ENCODE measurements at places on chromosomes 6 and 20.
A peak's percentile ranks its signal among the peaks of the same experiment; 100 is the strongest.

DNA sequence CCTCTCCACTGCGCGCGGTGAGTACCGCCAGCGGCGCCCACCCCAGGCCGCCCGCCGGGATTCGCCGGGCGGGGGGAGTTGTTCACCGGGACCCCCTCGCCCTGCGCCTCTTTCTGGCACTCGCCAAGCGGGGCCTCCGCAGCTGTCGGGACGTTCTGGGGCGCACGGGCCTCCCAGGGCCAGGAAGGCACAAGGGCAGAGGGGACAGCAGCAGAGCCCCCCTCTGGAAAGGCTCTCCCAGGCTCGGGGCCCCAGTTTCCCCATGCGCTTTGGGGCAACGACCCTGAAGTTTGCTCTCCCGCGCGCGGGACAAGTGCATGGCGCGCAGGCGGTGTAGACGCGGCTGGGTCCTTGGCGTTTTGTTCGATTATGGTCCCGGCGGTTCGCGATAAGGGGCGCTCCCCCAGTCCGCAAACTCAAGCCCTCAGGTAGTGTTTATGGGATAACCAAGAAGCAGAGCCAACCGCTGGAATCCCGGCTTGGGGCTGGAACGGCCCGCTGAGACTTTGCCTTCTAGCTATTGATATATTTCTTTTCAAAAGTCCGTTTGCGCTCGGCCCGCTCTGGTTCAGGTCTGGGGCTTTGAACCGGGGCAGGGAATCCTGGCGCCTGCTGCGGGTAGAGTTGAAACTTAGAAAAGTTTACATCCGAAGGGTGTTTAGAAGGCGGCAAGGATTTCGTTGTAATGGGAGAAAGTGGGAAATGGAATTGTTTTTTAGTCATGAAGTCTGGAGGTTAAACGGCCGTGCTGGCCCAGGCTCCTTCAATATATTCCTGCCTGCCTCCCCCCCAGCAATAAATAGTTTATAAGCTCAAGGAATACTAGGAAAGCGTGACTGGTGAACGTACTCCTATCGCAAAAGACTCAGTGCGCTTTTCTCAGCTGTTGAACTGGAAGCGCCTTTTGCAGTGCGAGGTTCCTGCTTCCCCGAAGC is 595 bp downstream of the EYA2 start:
- DNase-seq, result peak; percentile 32

DNA sequence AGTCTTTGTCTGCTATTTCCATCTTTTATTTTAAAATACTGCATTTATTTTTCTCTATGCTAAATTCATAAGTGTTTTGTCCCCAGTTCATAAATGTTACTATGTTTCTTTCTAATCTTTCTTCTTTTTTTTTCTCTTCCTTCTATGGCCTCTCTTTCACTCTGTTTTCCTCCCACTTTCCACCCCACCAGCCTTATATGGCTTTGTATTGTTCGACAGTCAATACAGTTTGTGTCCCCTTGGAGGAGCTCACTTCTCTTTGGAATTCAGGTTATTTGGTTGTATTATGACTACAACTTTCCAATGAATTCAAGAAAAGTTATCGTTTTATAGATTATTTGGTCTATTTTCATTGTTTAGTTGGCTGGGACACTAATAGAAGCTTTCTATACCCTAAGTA is 393.5 kb downstream of the NKAIN2 start:
- DNase-seq, result no peak

DNA sequence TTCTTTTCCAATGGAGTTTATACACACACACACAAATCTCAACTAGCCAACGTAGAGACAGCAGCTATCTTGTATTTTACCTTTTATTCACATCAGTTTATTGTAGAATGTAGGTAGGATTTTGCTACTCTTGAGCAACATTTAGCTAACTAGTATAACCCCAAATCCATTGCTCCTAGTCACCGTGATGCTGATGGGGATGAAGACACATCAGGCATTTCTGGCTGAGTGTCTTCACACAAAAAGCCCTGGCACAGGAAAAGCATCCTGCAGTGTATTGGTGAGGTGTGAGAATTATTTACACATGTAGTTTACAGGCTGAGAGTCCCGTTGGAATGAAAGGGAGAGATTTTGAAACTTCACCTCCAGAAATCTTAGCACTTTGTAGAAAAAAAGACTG is 65.9 kb upstream of the FBXL4 start:
- no peak for DNase-seq

GRCh38 chr6:30396833-30397479 is 52.0 kb downstream of the RPP21 start:
- peak; percentile 96 for DNase-seq

GRCh38 chr6:152201120-152201519 is 393.6 kb downstream of the ESR1 start:
- no peak for DNase-seq

GRCh38 chr6:134308800-134309199 is 9.1 kb downstream of the SGK1 start:
- no peak for DNase-seq

GRCh38 chr6:163200289-163200688 is 214.2 kb upstream of the QKI start:
- DNase-seq, result no peak

GRCh38 chr6:99066044-99066443 is 118.3 kb upstream of the FBXL4 start:
- no peak for DNase-seq

DNA sequence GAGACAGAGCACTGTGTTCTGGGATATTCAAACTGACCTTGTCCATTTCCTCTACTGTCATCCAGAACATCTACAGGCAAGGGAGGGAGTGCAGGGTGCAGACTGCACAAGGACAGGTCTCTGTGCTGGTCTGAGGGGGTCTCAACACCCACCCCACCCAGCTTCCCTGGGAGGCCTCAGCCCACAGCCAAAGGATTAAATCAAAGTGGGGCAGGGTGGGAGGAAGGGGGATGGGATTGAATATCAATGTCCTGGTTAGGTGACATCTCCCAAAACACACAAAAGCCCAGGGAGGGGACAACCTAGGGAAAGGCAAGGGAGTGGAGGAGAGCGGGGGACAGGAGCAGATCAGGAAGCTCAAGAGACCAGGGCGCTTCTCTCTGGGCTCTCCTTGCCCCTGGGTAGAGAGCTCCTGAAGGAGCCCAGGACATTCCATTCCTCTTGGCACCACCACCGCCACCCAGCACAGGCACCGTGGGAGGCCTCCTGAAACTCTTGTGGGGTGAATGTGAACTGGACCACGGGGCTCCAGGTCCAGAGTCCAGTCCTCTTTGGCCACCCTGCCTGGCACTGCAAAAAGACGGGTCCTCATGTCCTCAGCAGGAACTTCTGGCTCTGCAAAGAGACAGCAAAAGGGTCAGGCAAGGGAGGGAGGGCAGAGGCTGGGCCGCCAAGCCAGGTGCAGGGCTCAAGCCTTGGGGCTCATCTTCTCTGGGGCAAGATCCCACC is 73.9 kb downstream of the JPH2 start:
- DNase-seq, result no peak

DNA sequence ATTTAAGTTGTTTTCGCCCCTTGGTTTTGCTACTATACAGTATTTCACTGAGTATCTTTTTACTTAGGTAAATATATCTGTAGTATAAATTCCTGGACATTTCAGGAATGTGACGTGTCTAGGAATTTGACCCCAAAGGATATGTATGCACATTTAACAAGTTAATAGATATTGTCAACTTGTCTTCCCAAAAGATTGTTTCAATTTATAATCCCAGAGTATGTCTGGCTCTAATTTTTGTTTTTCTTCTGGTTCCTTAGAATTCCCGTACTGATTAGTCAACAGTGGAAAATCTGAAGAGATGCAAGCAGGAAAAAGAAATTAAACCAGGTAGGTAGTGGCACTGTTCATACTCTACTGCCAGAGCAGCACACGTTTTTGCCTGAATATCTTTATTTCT is 7.2 kb downstream of the PKIG start:
- DNase-seq, result no peak

Measured in WTC11 (cell line).